ENCODE measurements at places on chromosomes 7 and 10.
A peak's percentile ranks its signal among the peaks of the same experiment; 100 is the strongest.

DNA sequence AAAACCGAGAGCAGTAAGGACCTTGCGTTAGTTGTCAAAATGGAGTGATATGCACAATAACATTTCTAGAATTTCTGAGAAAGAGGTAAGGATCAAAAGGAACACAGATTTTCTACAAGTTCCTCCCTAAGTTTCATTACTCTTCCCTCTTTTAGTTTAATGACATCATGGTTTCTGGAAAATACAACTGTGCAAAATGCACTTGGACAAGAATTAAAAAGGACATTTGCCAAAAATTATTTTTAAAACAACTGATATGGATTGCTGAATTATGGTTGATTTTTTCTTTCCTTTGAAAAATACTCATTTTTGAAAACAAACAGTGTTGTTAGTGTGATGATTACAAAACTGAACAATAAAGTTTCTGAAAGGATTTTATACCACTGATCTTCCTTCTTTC, 52.1 kb downstream of the SRI start:
- DNase-seq, result no peak

DNA sequence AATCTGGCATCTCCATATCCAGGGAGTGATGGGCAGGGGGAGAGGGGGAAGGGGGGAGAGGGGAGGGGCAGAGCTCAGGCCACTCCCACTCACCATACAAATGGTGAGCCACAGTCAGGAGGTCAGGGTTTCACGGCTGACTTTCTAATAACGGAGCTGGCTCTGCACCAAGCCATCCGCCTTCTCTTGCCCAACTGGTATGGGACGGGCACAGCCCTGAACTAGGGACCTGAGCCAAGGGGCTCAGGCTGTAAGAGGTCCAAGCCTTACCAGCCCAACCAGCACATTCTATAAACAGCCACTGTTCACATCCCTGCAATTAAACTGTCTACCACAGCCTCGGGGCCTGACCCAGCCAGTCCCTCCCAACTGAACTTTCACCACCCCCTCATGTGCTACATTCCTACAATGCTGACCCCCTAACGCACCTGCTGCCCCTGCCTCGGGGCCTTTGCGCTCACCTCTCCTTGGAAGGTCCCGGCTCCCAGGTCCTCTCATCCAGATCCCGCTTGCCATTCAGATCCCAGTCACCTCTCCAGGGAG, 32.5 kb downstream of the RGS10 start:
- no peak for DNase-seq

GRCh38 chr10:88106366-88106765, 242.9 kb downstream of the PTEN start:
- no peak for DNase-seq

DNA sequence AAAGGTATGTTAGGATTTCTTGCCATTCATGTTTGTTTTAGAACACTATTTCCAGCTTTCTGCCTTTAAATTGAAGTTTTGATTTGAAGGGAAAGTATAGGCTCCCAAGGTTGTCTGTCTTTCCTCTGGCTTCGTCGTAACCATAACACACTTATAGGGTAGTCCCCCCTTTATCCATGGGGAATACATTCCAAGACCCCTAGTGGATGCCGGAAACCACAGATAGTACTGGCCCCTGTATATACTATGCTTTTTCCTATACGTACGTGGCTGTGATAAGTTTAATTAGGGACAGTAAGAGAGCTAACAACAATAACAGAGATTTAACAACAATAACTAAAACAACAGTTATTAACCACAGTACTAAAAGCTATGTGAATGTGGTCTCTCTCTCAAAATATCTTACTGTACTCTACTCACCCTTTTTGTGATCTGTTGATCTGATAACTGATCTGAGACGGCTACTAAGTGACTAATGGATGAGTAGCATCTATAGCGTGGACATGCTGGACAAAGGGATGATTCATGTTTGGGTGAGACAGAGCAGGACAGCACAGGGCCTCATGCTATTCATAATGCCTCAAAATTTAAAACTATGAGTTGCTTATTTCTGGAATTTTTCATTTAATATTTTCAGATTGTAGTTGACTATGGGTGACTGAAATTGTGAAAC, 273.1 kb downstream of the AUTS2 start:
- peak; percentile 0 for DNase-seq

GRCh38 chr7:2166625-2167280, 66.0 kb downstream of the MAD1L1 start:
- DNase-seq, result peak; percentile 64

- DNase-seq, result no peak
Observed at GRCh38 chr7:112708236-112708635, 82.0 kb downstream of the TMEM168 start.

GRCh38 chr7:4774658-4775249, 669 bp upstream of the AP5Z1 start:
- DNase-seq, result peak; percentile 82

DNA sequence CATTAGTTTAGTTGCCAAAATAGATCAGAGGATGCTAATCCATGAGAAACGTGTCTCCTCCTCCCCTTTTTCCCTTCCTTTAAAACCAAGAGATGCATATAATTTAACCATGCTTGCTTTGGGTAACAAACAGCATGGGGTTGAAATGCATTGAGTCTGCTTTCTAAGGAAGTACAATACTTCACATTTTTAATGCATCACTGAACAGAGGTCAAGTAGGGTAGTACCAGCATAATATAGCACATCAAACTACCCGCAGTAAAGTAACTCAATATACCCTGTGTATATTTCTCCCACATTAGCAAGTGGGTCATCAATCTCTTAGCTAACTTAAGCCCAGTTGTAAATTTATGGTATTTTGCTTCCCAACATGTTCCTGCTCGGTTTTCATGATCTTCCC, 239.3 kb upstream of the SEMA3C start:
- no peak for DNase-seq

- no peak for DNase-seq
Observed at GRCh38 chr7:29764227-29764626, 42.1 kb upstream of the WIPF3 start.

DNA sequence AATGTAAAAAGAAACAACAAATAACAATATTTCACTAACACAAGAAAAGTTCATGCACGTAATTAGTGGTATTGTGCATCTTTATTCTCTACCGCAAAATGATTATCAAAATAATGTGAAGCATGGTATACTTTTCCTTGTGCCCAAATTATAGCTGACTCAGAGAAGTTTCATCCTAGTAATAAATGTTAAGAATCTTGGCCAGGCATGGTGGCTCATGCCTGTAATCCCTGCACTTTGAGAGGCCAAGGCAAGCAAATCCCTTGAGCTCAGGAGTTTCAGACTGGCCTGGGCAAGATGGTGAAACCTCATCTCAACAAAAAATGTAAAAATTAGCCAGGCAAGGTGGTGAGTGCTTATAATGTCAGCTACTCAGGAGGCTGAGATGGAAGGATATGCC, 105.0 kb downstream of the KMT2C start:
- DNase-seq, result no peak

DNA sequence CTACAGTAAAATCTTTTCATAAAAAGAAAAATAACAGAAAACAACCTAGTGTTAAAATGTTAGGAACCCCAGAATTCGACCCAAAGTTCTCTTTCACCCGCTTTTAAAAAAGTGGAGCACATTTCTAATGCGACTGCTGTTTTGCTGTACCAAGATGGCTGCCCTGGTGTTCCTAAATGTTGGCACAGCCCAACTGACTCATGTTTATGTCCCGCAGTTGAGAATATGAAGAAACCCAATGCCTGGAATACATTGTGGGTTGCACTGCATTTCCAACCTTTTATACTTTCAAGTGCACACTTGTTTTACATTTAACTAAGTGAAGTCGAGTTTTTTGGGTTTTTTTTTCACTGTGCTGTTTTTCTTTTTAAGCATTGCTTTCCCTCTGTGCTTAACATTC, 944 bp downstream of the STEAP1B start:
- DNase-seq, result peak; percentile 45

DNA sequence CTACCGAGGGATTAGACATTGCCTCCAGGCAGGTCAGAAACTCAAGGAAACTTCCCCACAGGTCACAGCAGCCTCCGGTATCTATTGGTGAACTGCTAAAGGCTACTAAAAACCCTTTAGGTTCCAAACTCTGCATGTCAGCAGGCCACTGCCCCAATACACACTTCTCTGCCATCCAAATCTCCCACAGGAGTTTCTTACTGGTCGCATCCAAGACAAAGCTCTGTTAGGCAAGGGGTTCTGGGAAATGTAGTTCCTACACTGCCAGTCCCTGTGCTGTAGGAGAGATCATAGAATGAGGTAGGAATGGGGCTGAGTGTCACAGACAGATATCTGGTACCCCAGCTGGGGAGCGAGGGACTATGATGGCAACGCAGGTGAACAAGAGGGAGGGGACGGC, 757.0 kb upstream of the C7orf33 start:
- DNase-seq, result no peak

- DNase-seq, result peak; percentile 86
Observed at GRCh38 chr7:40437498-40437897, 302.7 kb downstream of the SUGCT start.

- peak; percentile 15 for DNase-seq
Observed at GRCh38 chr7:124032369-124033094, at the start of gene TMEM229A. Gene TMEM229A (minus strand): TSS chr7:124033067. CDS start chr7:124033003, 64 bp downstream.

All from foreskin fibroblast (primary cell).